ENCODE measurements at places on chromosomes 5 and 9.

GRCh38 chr5:107937204-107937603 lies 266.5 kb upstream of the EFNA5 start:
- DNase-seq = no peak

GRCh38 chr9:130271473-130271872 lies 5.9 kb downstream of the HMCN2 start:
- no peak for DNase-seq

- peak; percentile 23 for DNase-seq
These were observed 17.6 kb downstream of the P4HA2 start for GRCh38 chr5:132209901-132210545.

GRCh38 chr5:102511666-102512065 lies 12.9 kb upstream of the SLCO6A1 start:
- no peak for DNase-seq

DNA sequence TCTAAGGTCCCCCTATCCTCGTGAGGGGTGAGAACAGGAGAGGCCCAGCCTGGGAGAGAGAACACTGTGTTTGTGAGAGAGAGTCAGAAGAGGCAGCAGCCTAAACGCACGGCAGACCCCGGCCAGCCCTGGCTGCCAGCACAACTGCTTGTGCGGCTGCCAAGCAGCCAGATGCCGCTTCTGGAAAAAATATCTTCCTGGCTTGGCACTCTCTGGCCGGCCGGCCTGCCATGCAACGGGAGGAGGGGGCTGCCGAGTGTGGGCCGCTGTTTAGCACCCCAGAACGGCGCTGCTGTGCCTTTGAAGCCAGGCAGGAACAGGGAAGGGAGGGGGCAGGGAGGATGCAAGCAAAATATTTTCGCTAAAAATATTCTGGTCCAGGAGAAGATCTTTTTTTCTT lies 105.0 kb downstream of the FGF18 start:
- DNase-seq = no peak

DNA sequence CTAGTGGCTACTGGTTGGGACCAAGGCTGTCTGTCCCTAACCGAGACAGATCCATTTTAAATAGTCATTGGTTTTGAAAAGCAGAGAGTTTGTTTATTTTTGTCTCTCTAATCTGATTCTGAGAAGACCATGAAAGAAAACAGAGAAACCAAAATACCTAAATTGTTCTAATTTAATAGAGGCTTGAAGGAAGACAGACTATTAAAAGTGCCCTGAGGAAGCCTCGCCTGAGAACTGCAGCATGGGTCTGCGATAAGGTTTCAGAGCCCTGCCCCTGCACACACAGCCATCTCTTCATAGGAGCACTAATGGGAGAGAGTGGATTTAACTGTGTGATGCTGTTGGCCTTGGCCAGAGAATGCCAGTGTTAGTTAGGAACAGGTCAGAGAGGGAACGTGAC lies 175.5 kb upstream of the SV2C start:
- DNase-seq = no peak

DNA sequence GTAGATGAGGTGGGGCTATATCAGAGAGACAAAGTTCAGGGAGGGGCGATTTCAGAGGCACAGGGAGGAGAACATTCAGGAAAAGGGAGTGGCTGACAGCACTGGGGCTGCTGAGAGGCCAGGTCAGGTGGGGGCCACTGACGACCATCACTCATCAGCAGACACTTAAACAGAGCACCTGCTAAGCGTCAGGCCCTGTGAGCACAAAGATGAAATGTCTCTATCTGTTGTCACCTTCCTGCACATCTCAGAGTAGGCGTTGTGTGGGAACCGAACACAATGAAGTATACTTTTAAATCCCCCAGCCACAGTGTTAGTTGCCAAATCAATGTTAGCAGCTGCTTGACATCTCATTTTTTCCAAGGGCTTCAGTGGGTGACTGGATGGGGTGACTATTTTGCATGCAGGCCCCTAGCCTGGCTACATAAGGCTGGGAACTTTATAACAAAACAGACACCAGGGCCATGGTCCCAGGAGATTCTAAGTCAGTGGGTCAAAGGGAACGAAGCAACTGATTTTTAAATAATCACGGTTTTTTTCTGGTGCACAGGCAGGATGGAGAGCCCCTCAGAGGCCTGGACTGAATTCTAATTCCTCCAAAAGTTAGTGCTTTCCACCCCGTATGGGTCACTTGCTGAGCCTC lies 31.1 kb upstream of the ANKRD18A start:
- no peak for DNase-seq

DNA sequence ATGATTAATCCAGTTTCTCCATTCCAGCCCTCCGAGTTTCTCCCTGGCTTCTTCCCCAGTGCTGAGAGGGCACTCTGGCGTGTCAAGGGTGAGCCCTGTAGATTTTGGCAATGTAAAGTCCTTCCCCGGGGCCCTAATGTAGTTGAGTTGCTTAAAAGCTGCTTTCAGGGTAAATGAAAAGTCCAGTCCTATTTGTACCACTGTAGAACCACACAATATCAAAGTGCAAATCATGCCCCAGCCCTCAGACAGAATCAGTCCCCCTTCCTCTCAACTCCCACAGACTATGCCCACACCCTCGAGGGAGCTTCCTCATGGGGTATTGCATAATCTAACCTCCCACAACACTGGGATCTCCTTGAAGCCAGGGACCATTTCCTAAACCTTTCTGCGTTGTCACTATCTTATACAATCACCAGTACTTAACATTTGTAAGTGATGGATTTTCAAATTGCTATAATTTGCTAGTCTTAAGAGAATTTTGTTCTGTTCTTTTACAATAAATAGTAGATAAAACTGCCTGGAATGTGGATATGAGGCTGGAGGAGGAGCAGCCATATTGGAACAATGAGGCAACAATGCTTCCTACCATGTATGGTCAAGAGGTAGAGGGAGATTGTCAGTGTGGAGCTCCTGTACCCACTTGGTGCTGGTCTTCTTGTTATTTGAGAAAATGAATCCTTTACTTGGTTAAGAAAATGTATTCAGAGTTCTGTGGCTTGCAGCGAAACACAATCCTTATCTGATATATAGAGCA lies 34.4 kb downstream of the ZNF366 start:
- DNase-seq = no peak

- no peak for DNase-seq
These were observed 40.0 kb upstream of the MYO10 start for GRCh38 chr5:16975950-16976624.

GRCh38 chr9:33017283-33018041 lies 7.6 kb upstream of the DNAJA1 start:
- DNase-seq = no peak

DNA sequence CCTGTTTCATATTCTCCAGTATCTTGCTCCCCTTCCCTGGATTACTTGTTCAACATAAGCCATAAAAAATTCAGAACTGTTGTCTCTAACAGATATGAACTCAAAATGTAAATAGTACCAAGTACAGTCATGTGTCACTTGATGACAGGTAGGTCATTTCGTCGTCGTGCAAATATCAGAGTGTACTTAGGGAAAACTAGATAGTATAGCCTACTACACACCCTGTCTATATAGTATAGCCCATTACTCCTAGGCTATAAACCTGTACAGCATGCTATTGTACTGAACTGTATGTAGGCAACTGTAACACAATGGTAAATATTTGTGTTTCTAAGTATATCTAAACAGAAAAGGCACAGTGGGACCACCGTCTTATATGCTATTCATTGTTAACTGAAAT lies 39.1 kb downstream of the SMIM15 start:
- DNase-seq = no peak

- no peak for DNase-seq
These were observed 384.6 kb upstream of the KLF4 start for GRCh38 chr9:107874137-107874536.

- no peak for DNase-seq
These were observed 117.9 kb downstream of the ANXA1 start for GRCh38 chr9:73269430-73270101.

- DNase-seq = peak; percentile 38
These were observed 11.9 kb downstream of the MSX2 start for GRCh38 chr5:174736331-174736721.
